ENCODE measurements at places on chromosomes 6 and 20.
A peak's percentile ranks its signal among the peaks of the same experiment; 100 is the strongest.

DNA sequence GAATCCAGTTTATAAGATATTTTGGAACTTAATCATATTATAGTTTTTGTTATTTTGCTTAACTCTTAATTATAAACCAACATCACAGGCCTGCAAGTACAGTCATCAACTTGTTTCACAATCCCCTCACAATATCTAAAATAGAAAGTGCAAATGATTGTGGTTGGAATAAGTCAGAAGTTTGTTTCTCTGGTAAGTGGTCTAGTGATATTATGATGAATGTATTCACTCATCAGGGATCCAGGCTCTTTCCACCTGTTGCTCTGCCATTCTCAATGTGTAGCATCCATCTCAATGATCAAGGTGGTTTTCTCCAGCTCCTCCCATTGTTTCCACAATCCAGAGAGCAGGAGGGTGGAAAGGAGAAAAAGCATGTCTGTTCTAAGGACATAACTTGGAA lies 54.2 kb downstream of the OPN5 start:
- DNase-seq, result no peak

- DNase-seq, result no peak
Measured at GRCh38 chr6:139654309-139654708, 279.9 kb upstream of the CITED2 start.

DNA sequence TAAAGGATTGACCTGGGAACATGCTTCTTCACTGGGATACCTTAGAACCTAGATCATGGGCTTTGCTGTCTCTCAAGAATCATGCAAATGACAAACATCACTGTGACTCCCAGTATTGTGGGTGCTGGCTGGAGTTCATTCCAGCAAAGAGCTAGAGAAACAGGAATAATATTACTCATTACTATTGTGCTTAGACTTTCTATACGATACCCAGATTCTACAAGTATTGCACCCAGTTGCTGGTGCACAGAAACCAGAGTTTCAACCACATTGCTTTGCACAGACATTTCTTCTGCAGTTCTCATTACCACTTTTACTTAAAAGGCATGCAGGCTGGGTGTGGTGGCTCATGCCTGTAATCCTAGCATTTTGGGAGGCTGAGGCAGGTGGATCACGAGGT lies 220.4 kb upstream of the ZNF217 start:
- DNase-seq, result no peak

- DNase-seq, result no peak
Measured at GRCh38 chr6:93471281-93471680, 51.9 kb upstream of the EPHA7 start.

- DNase-seq, result no peak
Measured at GRCh38 chr6:28537509-28538140, 11.9 kb downstream of the GPX5 start.

DNA sequence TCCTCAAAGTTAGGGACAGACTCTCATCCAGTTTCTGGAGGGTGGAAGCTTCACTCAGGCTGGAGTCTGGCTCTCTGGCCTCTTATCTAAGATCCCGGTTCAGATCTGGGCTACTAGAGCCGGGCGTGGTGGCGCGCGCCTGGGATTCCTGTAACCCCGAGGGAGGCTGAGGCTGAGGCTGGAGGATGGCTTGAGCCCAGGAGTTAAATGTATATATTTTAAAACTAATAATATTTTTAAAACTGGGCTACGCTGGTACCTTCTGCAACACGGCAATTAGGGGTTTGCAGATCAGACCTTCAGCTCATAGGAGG lies 710 bp upstream of the ZNF343 start:
- no peak for DNase-seq

- no peak for DNase-seq
Measured at GRCh38 chr20:38098952-38099351, 65.4 kb downstream of the RPRD1B start.

DNA sequence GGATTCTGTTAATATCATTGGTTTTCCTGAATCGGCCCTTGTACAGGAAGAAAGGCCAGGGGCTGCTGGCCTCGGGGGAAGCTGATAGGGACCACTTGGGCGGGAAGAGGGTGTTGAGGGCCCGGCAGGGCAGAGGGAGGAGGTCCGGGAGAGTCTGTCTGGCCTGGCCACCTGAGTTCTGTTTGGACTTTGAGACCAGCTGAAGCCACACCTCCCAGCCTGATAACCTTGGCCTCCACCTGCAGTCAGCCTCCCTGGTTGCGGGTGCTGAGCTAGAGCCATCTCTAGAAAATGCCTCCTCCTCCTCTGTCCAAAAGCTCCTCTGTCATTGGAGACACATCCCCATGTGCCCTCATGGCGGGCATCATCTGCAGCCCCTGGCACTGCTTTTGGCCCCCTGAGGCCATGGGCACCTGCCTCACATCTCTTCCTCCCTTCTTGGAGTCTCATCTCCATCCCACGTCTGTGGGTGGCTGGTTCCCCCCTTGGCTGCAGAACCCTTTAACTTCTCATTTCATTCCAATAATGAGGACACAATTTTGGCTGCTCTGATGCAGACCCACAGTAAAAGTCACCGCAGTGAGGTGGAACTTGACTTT lies 16.6 kb downstream of the APCDD1L start:
- DNase-seq, result no peak

DNA sequence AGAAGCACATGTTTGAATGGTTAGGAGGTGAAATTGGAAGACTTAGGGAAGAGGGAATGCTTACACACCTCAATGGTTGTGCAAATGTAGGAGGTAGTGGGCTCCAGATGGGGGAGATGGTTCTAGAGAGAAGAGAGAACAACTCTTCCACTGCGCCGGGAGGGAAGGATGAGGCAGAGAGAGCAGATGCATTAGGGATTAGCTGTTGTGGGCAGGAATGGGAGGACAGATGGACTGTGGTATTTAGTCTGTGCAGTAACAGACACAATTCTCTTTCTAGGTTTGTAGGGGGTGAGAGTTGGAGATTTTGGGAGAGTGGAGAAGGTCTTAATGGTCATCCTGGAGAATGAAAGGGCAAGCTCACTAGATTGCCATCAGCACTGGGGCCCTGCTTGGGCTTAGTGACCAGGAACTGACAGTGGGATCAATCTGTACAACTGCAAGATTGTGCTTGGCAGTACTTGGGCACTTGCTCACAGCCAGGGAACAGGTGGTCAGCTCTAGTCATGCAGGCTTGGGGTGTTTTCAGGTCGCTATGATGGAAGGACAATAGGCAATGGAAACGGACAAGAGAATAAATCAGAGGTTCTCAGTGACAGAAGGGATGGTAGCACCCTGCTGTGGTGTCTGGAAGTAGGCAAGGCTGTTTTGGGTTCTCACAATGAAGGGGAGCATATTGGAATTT lies 182.0 kb upstream of the MYLIP start:
- no peak for DNase-seq

- no peak for DNase-seq
Measured at GRCh38 chr6:135675026-135675425, 176.5 kb upstream of the PDE7B start.

DNA sequence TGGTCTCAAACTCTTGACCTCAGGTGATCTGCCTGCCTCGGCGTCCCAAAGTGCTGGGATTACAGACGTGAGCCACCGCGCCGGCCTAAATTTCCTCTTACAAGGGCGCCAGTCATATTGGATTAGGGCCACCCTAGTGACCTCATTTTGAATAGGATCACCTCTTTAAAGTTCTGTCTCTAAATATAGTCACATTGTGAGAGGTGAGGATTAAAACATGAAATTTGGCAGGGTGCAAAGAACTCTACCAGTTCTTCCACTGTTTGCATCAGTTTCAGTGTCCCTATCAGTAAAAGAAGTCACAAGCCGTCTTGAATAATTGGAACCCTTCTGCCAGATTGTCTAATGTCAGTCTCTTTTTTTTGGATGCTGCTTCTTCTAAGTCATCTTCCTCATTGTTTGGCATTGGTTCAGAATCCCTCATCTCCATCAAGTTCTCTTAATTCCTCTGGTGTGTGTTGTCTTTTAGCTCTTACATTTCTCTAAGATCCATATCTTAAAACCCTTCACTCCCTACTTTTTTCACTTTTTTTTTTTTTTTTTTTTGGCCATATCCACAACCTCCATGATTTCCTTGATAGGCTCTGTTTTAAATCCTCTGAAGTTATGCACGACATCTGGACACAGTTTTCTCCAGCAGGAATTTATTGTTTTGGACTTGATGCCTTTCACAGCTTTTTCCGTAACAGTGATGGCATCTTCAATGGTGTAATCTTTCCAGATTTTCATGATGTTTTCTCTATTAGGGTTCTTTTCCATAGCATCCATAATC lies 56.8 kb downstream of the NCOA3 start:
- no peak for DNase-seq

- no peak for DNase-seq
Measured at GRCh38 chr6:18506382-18507017, 119.3 kb downstream of the RNF144B start.

DNA sequence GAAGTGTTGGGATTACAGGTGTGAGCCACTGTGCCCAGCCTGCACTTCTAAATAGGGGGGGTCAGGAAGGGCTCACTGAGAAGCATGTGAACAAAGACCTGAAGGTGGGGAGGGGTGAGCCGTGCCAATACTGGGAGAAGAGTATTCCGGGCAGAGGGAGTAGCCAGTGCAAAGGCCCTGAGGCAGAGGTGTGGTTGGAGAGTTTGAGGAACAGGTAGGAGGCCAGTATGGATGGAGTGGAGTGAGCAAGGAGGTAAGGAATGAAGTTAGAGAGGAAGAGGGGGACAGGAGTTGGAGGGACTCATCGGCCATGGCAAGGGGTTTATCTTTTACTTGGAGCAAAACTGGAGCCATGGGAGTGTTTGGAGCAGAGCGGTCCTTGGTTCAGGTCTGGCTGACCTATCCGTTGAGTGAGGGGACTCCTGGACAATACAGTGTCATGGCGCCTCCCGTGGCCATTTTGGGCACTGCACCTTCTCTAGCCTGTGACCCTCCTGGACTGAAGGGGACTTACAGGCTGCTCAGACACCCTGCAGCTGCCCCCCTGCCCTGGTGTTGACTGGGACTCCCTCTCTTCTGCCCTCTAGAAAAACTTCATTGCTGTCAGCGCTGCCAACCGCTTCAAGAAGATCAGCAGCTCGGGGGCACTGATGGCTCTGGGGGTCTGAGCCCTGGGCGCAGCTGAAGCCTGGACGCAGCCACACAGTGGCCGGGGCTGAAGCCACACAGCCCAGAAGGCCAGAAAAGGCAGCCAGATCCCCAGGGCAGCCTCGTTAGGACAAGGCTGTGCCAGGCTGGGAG lies 12.1 kb downstream of the FOXS1 start:
- DNase-seq, result peak; percentile 55

GRCh38 chr6:116492331-116493067 lies 18.9 kb upstream of the CALHM5 start:
- no peak for DNase-seq

GRCh38 chr6:156775717-156776116 lies 1.5 kb upstream of the ARID1B start:
- DNase-seq, result no peak

GRCh38 chr6:39688494-39688893 lies 36.7 kb downstream of the KIF6 start:
- no peak for DNase-seq

DNA sequence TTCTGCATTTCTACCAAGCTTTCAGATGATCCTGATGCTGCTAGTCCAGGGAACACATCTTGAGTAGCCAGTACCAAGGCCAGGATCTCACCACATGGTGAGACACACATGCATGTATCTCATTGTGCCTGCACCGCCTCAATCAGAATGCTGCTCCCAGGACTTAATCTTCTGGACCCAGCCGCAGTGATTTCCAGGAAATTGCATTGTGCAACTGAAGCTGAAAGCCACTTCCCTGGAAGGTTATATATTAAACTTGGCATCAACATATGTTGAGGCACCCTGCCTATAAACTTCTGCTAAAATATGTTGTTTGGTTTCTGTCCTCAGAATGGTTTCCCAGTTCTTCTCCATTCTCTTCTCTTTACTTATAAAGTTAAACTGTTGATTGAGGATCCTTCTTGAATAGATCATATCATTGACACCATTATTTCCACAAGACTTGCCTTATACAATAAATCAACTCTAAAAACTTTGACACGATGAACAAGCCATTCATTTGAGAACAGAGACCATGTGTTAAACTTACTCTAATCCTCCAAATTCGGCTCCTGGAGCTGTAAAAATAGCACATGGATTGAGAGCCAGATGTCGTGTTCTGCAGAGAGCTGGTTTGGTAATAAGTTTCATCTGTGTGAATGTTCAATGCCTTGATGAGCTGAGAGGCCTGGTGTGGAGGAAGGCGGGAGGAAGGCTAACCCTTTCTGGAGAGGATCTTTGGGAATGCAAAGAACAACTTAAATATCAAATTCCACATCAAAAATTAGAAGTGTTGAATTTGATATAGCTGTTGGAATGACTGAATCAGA lies 65.0 kb upstream of the PCSK2 start:
- no peak for DNase-seq

DNA sequence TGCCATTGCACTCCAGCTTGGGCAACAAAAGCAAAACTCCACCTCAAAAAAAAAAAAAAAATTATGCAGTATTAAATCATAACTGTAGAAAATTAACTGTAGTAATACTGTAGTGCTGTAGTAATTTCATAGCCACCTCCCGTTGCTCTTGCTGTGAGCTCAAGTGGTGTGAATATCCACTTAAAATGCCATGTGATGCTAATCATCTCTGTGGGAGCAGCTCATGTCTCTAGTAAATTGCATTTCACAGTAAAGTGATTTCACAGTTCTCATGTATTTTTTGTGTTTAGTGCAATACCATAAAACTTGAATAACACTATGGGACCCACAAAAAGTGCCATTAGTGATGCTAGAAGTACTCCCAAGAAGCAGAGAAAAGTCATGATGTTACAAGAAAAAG lies 14.4 kb upstream of the FAM217A start:
- no peak for DNase-seq

- no peak for DNase-seq
Measured at GRCh38 chr20:21701171-21701876, 4.1 kb upstream of the PAX1 start.

- DNase-seq, result peak; percentile 79
Measured at GRCh38 chr20:956330-956951, 40.3 kb upstream of the ANGPT4 start.

DNA sequence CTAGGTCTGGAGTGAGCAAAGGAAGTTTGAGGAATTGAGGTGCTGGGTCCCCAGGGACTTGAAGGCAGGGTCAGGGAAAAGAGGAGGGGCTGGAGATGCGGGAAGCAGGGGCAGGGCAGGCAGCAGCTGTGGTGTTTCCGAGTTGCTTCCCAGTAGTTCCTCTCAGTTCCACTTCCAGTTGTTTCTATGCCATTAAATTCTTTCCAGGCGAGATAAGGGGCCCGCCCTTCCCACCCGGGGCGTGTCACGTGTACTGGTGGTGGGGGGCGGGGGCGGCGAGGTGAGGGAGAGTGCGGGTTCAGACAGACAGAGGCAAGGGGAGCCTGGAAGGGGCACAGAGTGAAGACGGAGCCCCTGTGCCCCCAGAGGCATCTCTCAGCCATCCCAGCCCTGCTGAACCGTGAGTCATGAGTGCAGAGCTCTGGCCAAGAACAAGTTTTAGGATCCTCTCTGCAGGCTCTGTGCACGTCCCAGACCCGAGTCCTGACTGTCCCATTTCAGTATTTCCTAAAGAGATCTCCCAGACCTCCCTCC lies 977 bp downstream of the TNXB start:
- no peak for DNase-seq

GRCh38 chr6:148044921-148045320 lies 297.7 kb upstream of the SASH1 start:
- DNase-seq, result no peak

- peak; percentile 11 for DNase-seq
Measured at GRCh38 chr6:167996424-167997199, 859 bp upstream of the KIF25 start.
